Spinal cord (tissue), 10 donors: ENCODE measurements at places on chromosomes 6 and 20. TPM values are rescaled to one million over a fixed set of nuclear protein-coding genes. Genes with fewer than 3 reads are reported as not detected.

Gene SPTLC3
- 29.3 TPM for total RNA-seq

DNA sequence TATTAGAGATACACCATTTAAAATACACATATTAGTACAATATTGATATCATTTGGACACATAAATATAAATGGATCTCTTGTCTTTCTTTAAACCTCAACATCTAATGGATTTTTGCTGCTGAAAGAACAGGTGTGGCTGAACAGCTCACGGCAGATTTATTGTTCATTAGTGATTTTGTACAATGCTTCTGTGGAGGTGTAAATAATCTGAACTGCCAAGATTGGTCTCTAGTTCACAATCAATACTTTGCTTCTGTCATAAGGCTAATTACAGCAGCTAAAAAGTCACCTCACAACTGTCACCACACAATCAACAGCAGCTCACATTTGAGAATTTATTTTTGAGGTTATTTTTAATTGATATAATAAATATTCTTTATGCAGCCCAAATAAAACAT, 162.0 kb upstream of the SIM1 start:
- DNase-seq: no peak

DNA sequence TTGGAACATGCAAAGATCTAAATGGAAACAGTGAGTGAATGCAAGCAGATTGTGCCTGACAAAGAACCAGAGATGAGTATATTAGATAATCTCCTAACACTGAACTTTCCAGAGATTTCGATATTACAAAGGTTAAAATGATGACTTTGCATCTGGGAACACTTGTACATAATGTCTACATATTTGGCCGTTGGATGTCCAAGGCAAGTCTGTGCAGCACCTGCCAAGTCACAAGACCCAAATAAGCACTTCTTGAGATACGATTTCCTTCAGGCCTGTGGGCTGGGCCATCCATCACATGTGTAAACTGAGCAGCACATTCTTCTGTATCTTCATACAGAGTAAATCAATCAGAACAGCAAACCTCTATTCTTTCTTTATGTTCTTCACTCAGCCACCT, 32.5 kb upstream of the SMLR1 start:
- no peak for DNase-seq

DNA sequence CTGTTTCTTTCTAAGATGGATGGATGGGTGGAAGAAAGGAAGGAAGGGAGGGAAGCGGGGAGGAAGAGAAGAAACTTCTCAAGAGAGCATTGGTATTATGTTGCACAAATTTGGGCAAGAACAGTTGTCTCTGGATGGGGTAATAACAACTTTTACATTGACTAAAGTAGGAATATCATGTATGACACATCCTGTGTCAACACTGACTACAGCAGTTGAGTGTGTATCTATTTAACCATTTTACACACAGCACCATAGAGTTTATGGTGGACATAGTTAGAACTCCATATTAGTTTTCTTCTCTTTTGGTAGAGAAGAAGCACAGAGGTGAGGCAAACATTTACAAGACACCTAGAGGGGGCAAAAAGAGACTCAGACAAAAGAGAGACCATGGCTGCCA, 44.2 kb upstream of the RNF146 start:
- no peak for DNase-seq

DNA sequence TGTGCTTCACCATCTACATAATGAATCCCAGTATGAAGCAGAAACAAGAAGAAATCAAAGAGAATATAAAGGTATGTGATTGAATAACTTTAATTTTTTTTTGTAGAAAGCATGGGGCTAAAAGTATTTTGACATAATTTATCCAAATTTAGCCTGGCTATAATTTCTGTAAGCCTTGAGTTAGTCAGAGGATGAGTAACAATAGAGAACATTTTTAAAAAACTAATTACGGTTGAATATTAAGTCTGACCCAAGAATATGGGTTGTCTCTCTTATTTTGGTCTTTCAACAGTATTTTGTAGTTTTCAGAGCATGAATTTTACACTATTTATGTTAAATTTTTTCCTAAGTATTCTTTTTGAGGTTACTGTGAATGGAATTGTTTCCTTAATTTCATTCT, 2.5 kb downstream of the GMNN start:
- DNase-seq: no peak

DNA sequence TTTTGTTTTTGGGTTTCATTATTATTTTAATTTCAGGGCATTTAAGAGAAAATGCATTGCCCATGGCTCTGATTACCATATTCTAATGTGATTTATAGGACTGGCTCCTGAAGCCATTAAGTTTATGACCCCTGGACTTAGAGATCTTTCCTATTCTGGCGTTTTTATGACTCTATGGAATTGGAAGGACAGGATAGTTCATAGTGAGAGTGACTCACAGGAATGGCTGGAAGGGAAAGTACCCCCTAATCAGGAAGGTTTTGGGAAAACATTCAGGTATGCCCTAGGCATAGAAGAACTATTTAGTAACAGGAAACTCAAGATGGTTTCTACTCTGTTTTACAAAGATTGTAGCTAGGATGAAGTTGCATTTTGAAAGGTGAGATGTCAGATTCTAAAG, 108.6 kb upstream of the SLC2A12 start:
- no peak for DNase-seq

DNA sequence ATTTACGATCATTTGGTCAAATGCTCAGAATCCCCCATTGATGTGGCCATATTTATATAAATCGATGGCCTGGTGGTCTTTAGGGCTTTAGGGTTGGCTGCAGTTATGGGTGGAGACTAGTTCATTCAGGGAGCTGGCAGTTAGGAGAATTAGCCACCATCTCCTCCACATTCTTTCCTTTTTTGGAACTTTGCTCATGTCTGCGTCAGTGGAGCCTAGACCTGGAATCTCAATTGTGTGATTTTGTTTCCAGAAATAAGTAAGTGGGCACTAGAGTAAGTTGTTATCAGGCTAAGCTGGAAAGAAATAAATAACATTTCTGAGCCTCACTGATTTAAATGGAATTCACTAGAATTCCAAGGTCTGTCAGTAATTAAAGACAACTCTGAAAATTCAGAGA, 29.0 kb upstream of the ELOVL5 start:
- DNase-seq: no peak

- DNase-seq: no peak
Measured at GRCh38 chr20:142290-142689, at the start of gene DEFB126. TSS of gene DEFB126 (plus strand) at chr20:142590. CDS start at chr20:142629, 39 bp downstream.
